Neural progenitor cell (in vitro differentiated cells): ENCODE measurements at places on chromosomes 7 and 10. TPM values are rescaled to one million over a fixed set of nuclear protein-coding genes. Genes with fewer than 3 reads are reported as not detected.

Gene MYO3A
- 0.09 and 0.46 TPM in 2 replicates for total RNA-seq

Gene ZNF680
- not detected in 2 replicates for total RNA-seq

Gene TCF7L2
- 11.0 and 12.3 TPM in 2 replicates for total RNA-seq

Gene PLAU
- 7.6 and 10.7 TPM in 2 replicates for total RNA-seq

Gene NPFFR1
- total RNA-seq, result 0.06 TPM in 1 of 2 replicates, not detected in the other

Gene NUDT13
- total RNA-seq, result 2.4 and 3.0 TPM in 2 replicates

DNA sequence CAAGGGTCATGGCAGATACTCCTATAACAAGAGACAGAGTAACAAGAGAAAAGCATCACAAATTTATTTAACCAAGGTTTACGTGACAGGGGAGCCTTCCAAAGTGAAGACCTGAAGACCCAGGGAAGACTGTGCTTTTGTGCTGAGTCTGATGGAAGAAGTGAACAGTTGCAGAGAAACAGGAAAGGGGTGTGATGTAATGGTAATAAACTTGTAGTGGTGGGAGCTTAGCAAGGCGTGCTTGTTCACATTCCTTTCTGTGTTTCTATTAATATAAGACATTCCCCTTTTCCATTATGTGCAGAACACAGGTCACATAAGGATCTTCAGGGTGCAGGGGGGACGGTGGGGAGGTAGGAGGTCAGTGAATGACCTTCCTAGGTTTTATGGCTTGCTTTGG is 25.5 kb upstream of the C10orf67 start:
- H3K27me3 ChIP-seq, result no peaks in the 10 kb centered on the region
- no peak for DNase-seq
- H3K27ac ChIP-seq, result no peak overlapping the region

DNA sequence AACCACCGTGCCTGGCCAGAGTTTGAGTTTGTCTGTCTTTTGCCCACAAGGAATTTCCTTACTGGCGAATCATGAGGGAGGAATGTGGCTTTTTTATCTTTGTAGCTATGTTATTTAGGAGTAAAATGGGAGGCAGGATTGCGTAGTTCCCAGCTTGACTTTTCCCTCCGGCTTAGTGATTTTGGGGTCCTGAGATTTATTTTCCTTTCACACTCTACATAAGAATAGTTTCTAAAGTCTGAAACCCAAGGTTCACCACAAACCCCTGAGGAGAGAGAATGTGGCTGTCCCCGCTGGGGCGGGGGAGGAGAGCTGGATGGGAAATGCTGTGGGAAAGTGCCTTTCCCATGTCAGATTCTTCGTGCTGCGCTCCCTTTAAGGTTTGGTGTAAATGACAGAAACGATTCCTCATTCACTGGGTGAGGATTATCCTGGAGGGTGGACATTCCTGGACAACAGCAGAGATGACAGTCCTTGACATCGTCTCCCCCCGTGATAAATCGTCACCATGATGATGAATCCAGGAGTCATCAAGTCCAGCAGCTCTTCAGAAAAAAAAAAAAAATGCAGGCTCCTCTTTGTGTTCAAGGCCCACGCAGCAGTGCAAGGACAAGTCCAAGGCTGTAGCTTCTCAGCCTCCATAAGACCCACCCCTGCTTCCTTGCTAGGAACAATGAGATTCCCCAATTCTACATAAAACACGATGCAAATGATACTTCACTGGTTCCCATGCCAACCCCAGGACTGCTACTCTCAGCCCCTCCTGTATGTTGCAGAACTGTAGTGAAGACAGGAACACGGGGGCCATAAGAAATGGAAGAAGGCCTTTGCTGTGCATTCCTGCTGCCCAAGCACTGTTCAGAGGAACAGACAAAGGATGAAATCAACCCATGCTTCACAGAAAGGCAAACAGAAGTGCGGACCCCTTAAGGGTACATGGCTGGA is 233.1 kb downstream of the CCDC3 start:
- no peak overlapping the region for H3K27ac ChIP-seq
- peaks cover 21% of the 10 kb centered on the region for H3K4me1 ChIP-seq
- peak; percentile 41 for DNase-seq
- no peaks in the 10 kb centered on the region for H3K36me3 ChIP-seq
- no peaks in the 10 kb centered on the region for H3K27me3 ChIP-seq

- no peak overlapping the region for H3K27ac ChIP-seq
- H3K27me3 ChIP-seq, result no peaks in the 10 kb centered on the region
- H3K4me3 ChIP-seq, result no peak overlapping the region
- H3K36me3 ChIP-seq, result no peaks in the 10 kb centered on the region
Measured at GRCh38 chr10:83607959-83608745, 531.2 kb upstream of the GHITM start.

DNA sequence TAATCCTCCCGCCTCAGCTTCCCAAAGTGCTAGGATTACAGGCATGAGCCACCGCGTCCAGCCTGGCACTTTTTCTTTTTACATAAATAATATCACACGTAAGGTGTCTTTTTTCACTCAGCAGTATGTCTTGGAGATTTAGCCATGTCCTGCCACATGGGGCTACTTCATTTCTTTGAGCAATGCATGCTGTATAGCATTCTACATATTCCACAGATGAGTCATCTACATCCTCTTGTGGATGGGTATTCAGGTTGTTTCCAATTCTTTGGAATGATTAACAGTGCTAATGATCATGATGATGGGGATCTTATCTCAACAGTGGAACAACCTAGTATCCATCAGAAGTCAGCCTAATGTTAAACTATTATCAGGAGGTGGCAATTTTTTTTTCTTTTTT is 50.8 kb downstream of the ZNF503 start:
- H3K36me3 ChIP-seq, result no peaks in the 10 kb centered on the region
- H3K27me3 ChIP-seq, result no peaks in the 10 kb centered on the region
- no peak overlapping the region for H3K4me3 ChIP-seq
- H3K27ac ChIP-seq, result no peak overlapping the region

- no peaks in the 10 kb centered on the region for H3K36me3 ChIP-seq
- H3K4me1 ChIP-seq, result no peaks in the 10 kb centered on the region
- no peak for DNase-seq
- H3K27me3 ChIP-seq, result no peaks in the 10 kb centered on the region
- no peak overlapping the region for H3K27ac ChIP-seq
Measured at GRCh38 chr10:131638049-131638879, 262.5 kb upstream of the PPP2R2D start.

DNA sequence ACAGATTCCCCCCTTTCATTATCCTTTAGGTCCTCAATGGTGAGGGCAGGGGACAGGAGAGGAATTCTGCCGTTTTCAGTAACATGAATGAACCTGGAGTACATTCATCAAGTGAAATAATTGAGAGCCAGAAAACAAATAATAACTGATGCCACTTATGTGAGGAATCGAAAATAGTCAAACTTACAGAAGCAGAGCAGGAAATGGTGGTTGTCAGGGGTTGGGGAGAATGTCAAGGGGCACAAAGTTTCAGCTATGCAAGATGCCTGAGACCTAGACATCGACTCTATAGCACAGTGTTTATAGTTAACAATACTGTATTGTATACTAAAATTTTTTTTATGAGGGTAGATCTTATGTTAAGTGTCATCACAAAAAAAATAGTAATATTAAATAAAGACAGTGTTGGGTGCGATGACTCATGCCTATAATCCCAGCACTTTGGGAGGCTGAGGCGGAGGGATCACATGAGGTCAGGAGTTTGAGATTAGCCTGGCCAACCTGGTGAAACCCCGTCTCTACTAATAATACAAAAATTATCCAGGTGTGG is 1219.8 kb downstream of the GATA3 start:
- no peaks in the 10 kb centered on the region for H3K36me3 ChIP-seq
- H3K4me3 ChIP-seq, result no peak overlapping the region
- no peaks in the 10 kb centered on the region for H3K4me1 ChIP-seq
- no peak for DNase-seq
- H3K27ac ChIP-seq, result no peak overlapping the region

DNA sequence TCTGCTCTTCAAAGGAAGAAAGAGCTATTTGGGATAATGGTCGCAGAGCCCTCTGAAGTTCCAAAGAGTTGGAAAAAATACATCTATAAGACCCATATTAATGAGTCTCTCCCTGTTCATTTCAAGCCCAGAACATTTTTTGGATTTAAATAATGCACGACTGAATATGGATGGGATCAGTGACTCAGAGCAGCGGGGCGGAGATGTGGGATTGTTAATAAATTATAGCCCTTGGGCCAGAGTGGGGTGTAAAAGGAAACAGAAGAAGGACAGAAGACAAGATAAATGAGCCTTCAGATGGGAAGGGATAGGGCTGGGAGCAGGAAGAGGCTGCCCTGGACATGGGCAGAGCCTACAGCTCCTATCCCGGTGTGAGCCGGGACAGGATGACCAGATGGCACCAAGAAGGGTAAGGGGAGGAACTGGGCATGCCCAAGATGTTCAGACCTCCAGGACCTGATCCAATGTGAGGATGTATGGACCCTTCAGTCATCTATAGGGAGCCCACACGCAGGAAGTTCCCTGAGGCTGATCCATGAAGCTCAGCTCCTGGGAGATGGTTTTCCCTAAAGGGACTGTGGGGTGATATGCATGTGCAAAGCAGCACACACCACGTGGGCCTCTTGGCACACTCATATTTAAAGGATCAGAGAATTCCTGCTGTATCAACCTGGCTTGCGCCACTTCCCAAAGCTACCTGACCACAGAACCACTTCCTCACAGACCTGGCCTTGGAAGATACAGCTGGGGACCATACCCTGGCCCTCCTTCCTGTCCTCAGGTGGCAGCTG is 96.1 kb upstream of the PLXNA4 start:
- H3K4me3 ChIP-seq, result no peak overlapping the region
- DNase-seq, result no peak
- no peaks in the 10 kb centered on the region for H3K4me1 ChIP-seq
- H3K27me3 ChIP-seq, result no peaks in the 10 kb centered on the region
- no peaks in the 10 kb centered on the region for H3K36me3 ChIP-seq
- no peak overlapping the region for H3K27ac ChIP-seq

DNA sequence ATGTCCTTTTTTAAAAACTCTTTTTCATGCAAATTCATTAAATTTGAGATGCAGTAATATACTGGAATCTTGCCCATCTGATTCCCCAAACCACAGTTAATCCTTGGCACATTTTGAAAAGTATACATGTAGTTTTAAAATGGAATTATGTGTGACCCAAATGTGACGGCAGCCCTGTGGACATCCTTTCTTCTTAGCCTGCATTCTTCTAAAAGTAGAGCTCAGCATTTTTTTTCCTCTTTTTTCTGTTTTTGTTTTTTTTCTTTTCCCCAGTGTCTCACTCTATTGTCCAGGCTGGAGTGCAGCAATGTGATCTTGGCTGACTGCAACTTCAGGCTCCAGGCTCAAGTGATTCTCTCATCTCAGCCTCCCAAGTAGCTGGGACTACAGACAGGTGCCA is 338.9 kb downstream of the GALNT17 start:
- no peaks in the 10 kb centered on the region for H3K27me3 ChIP-seq
- no peak overlapping the region for H3K4me3 ChIP-seq
- H3K27ac ChIP-seq, result peak overlapping the region; percentile 92
- H3K4me1 ChIP-seq, result peaks cover 27% of the 10 kb centered on the region
- no peaks in the 10 kb centered on the region for H3K36me3 ChIP-seq

GRCh38 chr10:35412900-35413491 is 76.7 kb downstream of the CCNY start:
- H3K27me3 ChIP-seq, result no peaks in the 10 kb centered on the region
- peaks cover 34% of the 10 kb centered on the region for H3K4me1 ChIP-seq
- H3K27ac ChIP-seq, result no peak overlapping the region
- H3K4me3 ChIP-seq, result no peak overlapping the region

DNA sequence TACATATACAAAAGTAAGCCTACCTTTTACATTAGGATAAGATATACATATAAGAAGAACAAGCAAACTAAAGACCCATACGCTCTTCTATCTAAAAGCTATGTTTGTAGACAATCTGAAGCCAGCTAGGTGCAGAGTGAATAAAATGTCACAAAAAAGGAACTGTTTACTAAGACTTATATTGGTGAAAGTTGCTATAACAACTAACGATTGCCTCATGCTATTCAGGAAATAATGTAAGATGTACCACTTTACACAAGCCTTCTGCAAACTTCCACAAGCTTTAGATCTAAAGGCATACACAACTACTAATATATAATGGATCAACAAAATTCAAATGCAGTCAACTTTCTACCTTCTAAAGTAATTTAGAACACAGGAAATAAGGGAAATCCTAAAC is 175.1 kb downstream of the SRPK2 start:
- no peak overlapping the region for H3K27ac ChIP-seq
- H3K4me3 ChIP-seq, result no peak overlapping the region
- DNase-seq, result no peak
- peaks cover 11% of the 10 kb centered on the region for H3K4me1 ChIP-seq
- no peaks in the 10 kb centered on the region for H3K36me3 ChIP-seq

GRCh38 chr7:126605056-126605455 is 647.7 kb downstream of the GRM8 start:
- H3K27me3 ChIP-seq, result no peaks in the 10 kb centered on the region
- H3K4me3 ChIP-seq, result no peak overlapping the region
- no peak overlapping the region for H3K27ac ChIP-seq

- no peak overlapping the region for H3K27ac ChIP-seq
- H3K4me1 ChIP-seq, result peaks cover 29% of the 10 kb centered on the region
- peaks cover 49% of the 10 kb centered on the region for H3K27me3 ChIP-seq
- H3K4me3 ChIP-seq, result peak overlapping the region; percentile 45
Measured at GRCh38 chr7:25852211-25852938, 299.6 kb upstream of the NFE2L3 start.

GRCh38 chr7:130065500-130066152 is 4.7 kb upstream of the KLHDC10 start:
- DNase-seq, result no peak
- no peak overlapping the region for H3K4me3 ChIP-seq
- H3K27me3 ChIP-seq, result no peaks in the 10 kb centered on the region
- peaks cover 3% of the 10 kb centered on the region for H3K4me1 ChIP-seq
- no peak overlapping the region for H3K27ac ChIP-seq
- H3K36me3 ChIP-seq, result no peaks in the 10 kb centered on the region

DNA sequence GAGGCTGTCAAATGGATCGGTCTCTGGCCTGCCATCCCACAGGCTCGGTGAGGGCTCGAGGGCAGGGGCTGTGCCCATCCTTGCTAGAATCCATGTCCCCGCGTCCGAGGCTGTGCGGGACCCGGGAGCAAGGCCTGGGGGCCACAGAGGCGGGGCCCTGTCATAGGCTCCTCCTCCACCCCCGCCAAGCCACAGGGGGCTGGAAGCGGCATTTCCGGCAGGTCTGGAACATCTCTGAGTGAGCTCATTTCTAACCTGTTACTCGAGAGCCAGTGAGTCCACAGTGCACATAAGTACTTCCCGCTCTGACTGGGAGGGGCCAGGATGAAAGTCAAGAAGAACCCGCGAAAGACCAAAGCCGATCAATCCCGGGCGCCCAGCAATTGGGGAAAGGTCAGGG is 57.6 kb downstream of the NKX6-2 start:
- no peak overlapping the region for H3K4me3 ChIP-seq
- H3K27me3 ChIP-seq, result no peaks in the 10 kb centered on the region
- no peaks in the 10 kb centered on the region for H3K36me3 ChIP-seq
- no peaks in the 10 kb centered on the region for H3K4me1 ChIP-seq
- no peak overlapping the region for H3K27ac ChIP-seq

DNA sequence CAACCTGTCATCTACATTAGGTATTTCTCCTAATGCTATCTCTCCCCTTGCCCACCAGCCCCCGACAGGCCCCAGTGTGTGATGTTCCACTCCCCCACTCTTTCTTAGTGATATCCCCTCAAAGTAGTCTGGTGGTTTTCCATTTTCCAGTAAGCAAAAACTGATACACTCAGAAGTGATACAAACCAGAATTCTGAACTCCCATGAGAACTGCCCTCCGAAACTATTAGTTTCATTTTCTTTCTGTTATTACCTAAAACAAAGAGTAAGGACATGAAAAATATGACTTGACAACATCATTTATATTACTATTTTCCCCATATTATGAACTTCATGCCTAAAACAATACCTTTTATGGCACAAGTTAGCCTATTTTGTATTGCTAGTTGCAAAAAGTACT is 175.0 kb downstream of the OTUD1 start:
- no peak for DNase-seq
- H3K27me3 ChIP-seq, result no peaks in the 10 kb centered on the region
- H3K36me3 ChIP-seq, result no peaks in the 10 kb centered on the region
- no peak overlapping the region for H3K27ac ChIP-seq
- no peaks in the 10 kb centered on the region for H3K4me1 ChIP-seq
